ENCODE measurements at places on chromosomes 5 and 9.

GRCh38 chr5:178757049-178757809 lies 26.8 kb upstream of the ZNF354A start:
- DNase-seq: no peak

GRCh38 chr5:77885519-77885918 lies 109.4 kb upstream of the TBCA start:
- DNase-seq: no peak

- DNase-seq: no peak
These were observed 659.0 kb upstream of the ARRDC3 start for GRCh38 chr5:92041911-92042660.

DNA sequence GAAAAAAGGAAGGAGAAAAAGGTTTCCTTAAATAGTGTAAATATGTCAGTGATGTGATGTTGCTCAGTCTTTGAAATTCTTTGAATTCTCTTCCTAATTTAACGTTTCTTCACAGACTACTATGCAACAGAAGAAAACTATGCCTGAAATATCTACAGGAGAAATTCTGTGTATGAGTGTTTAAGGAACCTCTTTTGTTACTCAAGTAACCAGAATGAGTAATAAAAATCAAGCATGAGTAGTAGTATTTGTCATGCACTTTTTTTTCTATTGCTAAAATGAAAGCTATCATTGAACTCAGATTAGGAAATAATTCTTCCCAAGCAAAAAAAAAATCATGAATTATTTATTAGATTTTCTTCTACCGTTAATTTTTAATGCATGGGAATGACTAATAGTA lies 20.3 kb upstream of the THG1L start:
- DNase-seq: no peak

DNA sequence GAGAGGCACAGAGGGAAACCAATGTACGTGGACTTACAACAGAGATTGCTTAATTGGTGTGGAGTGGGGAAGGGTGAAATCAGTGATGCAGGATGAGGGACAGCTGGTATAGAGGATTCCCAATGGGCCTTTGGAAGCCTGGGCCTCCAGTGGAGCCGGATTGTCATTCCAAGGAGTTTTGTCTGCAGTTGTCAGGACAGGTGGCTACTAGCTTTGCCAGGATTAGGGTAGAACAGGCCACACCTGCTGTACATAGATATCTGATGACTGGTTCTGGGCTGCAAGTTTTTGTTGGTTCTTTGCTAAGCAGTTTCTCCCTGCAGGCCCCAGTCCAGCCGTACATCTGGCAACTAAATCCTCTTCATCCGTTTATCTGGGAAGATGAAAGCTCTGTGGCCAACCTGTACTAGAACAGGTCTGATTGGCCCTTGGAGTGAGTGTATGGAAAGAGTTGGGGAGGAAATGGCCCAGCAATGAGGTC lies 4.2 kb downstream of the SKP2 start:
- no peak for DNase-seq

- no peak for DNase-seq
These were observed 174.7 kb downstream of the GAS1 start for GRCh38 chr9:86772635-86772993.
